Fibroblast of skin of left quadriceps (primary cell): ENCODE measurements at places on chromosomes 12 and 14.

DNA sequence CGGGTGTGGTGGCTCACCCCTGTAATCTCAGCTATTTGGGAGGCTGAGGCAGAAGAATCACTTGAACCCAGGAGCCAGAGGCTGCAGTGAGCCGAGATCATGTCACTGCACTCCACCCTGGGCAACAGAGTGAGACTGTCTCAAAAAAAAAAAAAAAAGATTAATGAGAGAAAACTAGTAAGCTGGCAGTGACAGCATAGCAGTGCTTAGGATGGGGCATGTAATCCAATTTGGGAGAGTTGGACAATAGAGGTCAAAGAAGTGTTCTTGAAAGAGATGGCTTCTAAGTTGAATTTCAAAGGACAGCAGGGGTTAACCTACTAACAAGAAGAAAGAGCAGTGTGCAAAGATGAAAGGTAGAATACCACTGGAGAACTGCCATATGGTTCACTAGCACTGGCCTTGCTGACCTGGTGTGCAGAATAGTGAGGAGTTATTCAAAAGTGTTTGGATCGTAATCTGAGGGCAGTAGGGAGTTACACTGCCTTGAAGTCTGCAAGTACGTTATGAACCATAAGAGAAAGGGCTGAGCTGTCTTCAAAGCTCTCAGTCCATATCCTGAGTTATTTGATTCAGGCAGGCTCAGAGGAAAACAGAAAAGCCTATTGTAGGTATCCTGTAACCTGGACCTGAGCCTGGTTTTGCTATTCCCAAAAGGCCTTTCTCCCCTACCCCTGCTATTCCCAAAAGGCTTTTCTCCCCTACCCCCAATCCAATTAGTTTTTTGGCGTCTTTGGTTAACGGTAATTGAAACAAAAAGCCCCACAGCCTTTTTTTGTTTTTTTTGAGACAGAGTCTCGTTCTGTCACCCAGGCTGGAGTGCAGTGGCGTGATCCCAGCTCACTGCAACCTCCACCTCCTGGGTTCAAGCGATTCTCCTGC, 3.4 kb downstream of the XPOT start:
- DNase-seq = no peak

GRCh38 chr12:41521872-41522379, 333.8 kb downstream of the PDZRN4 start:
- peak; percentile 91 for DNase-seq

- DNase-seq = no peak
These were observed 112.1 kb upstream of the NPAS3 start for GRCh38 chr14:32826404-32827082.

DNA sequence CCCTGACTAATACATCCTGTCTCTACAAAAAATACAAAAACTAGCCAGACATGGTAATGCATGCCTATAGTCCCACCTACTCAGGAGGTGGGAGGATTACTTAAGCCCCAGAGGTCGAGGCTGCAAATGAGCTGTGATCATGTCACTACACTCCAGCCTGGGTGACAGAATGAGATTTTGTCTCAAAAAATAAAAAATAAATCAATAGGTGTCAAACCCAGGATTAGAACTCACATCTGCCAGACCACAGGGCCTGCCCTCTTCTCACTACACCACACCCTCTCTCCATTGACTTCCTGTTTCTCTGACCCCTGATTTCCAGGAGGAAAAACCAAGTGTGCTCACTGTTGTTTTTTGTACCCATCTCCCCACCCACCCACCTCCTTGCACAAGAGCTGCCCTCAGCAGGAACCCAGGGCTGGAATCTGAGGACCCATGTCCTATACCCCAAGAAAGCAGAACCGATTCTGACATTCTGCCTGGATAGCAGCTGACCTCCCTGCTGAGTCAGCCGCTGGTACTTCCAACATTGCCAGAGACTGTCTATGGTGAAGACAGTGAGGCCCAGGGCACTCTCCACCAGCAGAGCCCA, 6.2 kb downstream of the CMKLR1 start:
- DNase-seq = no peak

DNA sequence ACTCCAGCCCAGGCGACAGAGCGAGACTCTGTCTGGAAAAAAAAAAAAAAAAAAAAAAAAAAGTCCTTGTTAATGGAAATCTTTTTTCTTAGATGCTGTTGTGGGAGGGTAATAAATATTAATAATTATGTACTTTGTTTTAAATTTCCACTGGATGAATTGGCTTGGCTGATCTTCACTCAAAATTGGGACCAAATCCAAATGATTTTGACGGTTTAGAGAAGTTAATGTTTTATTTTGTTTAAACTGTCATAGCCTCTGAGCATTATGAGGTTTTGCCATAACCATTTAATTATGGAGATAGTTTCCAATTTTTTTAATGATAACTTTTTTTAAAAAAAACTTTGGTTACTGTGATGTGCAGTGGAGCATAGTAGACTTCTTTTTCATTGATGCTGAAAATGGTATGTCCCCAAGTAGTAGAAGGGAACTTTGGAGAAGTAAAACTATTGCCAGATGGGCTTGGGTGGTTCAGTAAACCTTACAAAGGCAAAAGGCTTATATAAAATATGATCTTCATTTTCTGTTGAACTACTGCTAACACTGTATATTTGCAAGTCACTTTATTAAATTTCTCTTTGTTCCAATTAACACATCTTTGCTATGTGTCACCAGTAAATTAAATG, 3.9 kb upstream of the PMCH start:
- no peak for DNase-seq

DNA sequence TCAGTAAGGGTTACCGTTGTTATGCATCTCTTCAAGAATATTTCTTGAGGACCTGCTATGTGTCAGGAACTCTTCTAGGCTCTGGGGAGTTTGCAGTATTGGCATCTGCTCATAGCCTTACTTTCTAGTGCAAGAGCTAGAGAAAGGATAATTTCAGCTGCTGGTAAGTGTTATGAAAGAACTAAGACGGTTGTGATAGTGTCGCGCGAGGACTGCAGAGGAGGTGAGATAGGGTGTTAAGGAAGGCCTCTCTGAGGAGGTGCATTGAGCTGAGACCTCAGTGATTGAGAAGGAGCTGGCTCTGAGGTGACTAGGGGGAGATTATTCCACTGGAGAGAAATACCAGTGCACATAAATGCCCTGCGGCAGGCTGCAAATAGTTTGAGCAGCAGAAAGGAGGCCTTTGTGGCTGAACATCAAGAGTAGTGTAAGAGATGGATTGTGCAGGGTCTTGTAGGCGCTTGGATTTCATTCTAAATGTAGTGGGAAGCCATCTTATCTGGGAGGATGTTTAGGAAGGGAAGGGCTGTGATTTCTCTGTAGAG, 824 bp downstream of the DDX55 start:
- DNase-seq = no peak

- DNase-seq = no peak
These were observed 284.3 kb upstream of the SYT1 start for GRCh38 chr12:78580296-78580695.

GRCh38 chr12:32444895-32445294, 45.5 kb downstream of the FGD4 start:
- peak; percentile 37 for DNase-seq

GRCh38 chr14:60266021-60266937, 17.3 kb downstream of the PPM1A start:
- DNase-seq = no peak

- no peak for DNase-seq
These were observed 34.7 kb downstream of the RTL1 start for GRCh38 chr14:100868621-100869370.

- no peak for DNase-seq
These were observed 30.6 kb upstream of the CCDC91 start for GRCh38 chr12:28159688-28160087.

- no peak for DNase-seq
These were observed 776 bp downstream of the BMP4 start for GRCh38 chr14:53955671-53956426.

DNA sequence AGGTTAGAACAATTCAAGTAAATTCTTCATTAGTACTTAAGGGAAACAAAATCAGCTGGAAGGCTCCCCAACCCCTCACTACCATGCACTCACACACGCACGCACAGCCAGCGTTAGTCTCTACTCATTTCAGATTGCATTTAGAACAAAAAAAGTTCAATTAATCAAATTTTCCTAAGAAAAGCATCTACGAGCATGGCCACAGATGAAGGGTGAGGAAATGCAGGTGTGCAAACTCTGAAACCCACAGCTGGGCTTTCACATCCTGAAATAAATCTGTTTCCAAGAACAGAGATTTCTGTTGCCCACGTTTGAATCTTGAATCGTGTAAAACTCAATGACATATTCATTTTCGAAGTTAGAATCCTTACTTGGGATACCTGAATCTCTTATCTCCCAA, 62.6 kb downstream of the SEL1L start:
- no peak for DNase-seq

DNA sequence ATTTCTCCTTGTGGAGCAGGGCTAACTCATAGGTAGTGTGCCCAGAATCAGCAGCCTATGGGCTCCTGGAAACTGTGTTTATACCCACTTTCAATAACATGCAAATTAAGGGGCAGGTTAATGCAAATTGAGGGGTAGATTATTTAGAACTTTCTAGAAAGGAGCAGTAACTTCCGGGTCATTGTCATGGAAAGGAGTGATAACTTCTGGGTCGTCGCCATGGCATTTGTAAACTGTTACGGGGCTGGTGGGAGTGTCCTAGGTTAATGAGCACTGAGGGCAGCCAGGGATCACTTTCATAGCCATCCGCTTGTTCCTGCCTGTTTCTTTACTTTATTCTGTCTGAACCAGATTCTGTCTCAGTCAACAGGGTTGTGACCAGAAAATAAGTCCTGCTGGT, 143.3 kb upstream of the RFLNA start:
- DNase-seq = no peak

GRCh38 chr14:30994681-30995620, 30.5 kb upstream of the AP4S1 start:
- DNase-seq = peak; percentile 8

GRCh38 chr12:3662521-3662921, 90.4 kb downstream of the CRACR2A start:
- peak; percentile 34 for DNase-seq

DNA sequence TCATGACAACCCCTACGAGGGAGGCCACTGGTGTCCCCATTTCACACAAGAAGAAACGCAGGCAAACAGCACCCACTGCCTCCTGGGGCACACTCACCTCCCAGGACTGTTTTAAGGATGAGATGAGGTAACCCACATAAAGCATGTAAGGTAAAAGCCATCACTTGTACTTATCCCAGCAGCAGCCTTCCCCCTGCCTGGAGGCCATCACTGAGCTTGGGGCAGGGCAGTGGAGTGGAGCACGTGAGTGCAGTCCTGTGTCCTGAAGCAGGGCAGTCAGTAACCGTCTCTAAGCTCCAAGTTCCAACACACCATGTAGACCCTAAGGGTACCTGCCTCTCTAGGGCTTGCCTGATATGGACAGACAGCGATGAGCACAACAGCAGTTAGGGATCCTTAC, 1.7 kb downstream of the POLE start:
- no peak for DNase-seq

DNA sequence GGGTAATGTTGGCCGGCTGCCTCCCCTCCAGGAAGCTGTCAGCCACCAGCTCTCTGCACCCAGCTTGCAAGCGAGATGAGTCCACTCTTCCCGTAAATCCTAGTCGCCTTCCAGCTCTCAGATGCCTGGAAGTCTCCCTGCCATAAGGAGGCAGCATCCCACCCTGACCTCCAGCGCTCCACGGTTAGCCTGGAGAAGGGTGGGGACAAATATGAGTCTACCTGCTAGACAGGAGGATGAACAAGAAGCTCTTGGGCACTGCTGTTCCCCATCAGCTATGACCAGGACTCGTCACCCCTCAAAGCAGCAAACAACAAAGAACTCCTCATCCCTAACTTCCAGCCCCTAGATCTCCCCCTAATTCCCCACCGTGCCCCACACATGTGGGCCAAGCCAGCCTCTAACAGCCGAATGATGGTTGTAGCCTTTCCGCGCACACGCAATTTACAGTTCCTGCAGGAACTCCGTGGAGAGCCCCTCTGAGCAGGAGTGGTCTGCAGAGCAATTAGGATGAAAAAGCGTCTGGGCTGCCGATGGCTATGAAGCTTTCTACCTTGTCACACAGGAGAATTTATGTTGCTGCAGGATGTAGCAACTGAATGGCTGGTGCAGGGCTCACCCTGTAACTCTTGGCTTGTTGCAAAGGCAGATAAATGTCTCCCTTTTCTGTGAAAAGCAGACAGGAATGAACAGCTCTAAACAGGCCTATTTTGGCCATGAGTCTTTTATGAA, 181.4 kb downstream of the GLT1D1 start:
- no peak for DNase-seq

DNA sequence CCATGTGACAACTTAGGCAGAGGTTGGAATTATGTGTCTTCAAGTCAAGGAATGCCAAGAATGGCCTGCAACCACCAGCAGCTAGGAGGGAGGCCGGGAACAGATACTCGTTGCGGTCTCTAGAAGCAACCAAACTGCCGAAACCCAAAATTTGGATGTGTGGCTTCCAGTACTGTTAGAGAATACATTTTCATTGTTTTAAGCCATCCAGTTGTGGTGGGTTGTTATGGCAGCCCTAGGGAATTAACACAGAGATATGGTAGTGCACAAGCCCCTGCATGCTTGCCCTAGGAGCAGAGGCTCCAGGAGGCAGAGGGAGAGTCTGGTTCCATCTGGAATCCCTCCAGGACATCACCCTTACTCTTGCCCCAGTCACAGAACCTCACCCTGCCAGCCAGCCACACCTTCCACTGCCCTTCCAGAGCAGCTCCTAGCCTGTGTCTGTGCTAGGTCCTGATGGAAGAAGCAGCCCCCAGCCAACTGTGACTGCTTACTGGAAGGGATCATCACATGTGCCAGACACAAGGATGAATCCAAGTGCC, 19.5 kb downstream of the PITPNM2 start:
- no peak for DNase-seq

DNA sequence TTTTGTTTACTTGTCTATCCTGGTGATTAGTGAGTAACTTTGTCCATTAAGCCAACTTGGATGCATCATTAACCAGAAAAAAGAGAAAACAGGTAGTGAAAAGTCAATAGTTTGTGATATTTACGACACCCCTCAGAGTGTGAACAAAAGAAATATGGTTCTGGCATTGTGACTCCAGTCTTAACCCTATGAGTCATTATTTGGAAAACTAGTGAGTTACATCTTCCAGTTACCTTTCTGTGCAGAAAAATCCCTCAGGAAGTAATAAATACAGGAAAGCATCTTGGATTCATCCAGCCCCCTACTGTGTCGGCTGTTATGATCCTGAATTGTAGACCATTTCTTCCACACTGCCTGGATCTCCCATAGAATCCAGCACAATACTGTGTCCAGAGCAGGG, 379.1 kb downstream of the GALC start:
- peak; percentile 56 for DNase-seq

DNA sequence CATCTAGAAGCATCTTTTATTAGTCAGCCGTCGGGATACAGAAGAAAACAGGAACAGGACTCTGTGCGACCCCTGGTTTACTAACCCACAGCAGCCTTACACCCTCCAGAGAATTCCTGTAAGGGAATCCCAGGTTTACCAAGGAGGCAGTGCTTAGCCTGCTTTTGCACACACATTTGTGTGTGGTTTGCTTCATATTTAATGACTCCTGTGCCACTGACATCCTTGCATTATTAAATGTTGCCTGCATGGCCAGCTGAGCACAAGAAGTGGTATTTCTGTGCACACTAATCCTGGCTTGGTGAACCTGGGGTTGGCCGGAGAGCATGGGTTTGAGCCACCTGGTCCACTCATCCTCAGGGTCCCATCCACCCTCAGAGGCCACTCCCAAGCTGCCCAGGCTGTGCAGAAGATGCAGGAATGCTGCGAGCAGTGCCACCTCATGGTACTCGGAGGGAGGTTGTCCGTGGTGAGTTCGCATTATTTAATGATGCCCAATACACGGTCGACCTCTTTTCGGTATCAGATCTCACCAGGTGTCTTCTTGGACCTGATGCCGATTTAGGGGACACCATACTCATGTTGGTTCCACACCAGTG, 152.4 kb upstream of the RTL1 start:
- no peak for DNase-seq
